Endothelial cell of umbilical vein (primary cell): ENCODE measurements at places on chromosomes 3 and 15.
A peak's percentile ranks its signal among the peaks of the same experiment; 100 is the strongest.

DNA sequence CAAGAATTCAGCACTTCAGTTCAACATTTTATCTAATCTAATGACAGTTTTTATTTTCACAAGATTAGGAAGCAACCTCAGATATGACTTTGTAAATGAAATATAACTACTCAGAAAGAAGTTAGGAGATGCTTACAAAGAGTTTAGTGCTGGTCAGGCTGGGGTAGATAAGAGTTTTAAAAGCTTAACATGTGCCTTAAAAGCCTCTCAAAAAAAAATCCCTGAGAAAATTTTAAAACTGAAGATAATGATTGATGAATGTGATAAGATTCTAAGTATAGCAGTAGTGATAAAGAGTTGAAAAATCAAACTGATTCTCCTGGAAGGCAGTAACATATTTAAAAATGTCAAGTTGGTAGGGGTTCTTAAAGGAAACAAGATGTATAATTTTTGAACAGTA, 478.2 kb downstream of the NLGN1 start:
- no peak for DNase-seq

DNA sequence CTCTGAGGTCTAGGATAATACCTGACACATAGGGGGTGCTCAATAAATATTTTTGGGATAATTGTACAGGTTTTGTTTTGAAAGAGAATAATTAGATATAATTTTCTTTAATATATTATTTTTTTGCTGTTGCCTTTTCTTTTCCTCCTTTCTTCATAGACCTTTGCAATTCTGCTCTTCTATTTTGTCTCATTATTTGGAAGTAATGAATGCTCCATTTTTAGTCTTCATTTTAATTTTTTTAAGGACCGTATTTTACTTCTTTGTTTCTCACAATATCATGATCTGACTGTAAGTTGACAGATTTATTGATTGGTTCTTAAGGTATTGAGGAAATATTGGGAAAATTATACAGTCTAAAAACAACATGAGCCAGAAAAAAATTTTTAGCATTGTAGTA, 150.5 kb upstream of the TMC3 start:
- no peak for DNase-seq

GRCh38 chr3:105866656-105867653, 1.9 kb downstream of the CBLB start:
- DNase-seq, result peak; percentile 89

DNA sequence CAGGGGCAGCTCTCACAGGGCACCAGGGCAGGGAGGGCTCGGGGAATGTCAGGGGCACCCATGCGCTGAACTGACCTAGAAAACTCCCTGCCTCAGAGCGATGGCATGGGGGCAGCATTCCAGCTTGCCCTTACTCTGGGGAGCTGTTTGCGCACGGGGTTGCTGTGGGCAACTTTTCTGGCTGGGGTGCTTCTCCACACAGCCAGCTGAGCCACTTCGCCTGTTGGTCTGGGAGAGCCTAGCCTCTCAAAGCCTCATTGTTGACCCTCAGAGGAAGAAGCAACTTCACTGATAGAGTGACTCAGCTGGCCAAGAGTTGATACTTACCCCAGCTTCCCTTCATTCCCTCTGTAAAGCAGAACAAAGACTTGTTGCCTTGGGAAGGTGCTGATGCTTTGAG, 42.6 kb upstream of the MRPS22 start:
- no peak for DNase-seq

DNA sequence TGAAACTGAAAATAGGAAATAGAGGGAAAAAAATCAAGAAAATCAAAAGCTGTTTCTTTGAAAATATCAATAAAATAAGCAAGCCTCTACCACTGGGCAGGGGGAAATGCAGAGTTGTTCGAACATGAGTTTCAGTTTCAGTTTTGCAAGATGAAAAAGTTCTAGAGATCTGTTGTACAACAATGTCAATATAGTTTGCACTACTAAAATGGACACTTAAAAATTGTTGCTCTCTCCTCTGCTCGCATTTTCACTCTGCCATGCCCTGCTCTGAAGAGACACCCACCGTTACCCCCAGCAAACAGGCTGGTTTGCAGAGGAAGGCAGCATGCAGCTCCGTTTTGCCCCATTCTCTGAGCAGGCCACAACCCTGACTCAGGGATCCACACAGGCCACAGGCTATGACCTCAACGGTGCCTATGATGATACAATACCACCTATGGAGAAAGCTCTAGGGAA, 64.5 kb downstream of the ZNF148 start:
- no peak for DNase-seq

- DNase-seq, result no peak
Observed at GRCh38 chr3:120432150-120432860, 18.5 kb downstream of the FSTL1 start.

- peak; percentile 68 for DNase-seq
Observed at GRCh38 chr3:115321400-115321805, 174.3 kb upstream of the ZBTB20 start.
